SW 1271 (cell line): ENCODE measurements at places on chromosomes 4 and X.

- no peak for DNase-seq
These were observed 92.3 kb downstream of the REPS2 start for GRCh38 chrX:17038681-17039161.

GRCh38 chrX:48468693-48469691 is 1.1 kb downstream of the SLC38A5 start:
- no peak for DNase-seq

DNA sequence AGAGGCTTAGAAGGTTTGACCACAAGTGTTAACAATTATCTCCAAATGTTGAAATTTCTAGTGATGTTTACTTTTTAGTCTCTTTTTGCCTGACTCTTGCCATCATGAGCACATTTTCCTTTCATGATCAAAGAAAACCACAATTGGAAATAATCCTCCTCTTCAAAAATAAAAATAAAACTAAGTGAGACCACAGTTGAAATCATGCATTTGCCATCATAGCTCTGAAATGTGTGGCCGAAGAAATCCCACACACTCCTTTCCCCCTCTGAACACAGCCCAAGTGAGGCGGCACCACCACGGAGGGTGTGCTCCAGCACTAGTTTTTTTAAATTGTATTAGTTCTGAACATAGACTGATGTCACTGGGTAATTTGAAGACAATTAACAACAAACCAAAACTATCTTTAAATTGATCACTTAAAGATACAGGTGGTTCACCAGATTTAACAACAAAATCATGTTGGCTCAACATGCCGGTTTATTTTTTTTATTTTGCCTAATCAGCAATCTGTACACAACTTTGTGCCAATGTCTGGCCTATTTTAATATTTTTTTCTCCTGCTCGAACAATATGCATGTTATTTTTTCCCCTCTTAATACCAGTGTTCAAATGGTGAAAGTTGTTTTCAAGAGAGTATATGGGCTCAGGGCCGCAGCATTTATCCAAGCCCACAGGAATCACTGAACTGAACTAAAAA is 17.6 kb downstream of the APBB2 start:
- no peak for DNase-seq

DNA sequence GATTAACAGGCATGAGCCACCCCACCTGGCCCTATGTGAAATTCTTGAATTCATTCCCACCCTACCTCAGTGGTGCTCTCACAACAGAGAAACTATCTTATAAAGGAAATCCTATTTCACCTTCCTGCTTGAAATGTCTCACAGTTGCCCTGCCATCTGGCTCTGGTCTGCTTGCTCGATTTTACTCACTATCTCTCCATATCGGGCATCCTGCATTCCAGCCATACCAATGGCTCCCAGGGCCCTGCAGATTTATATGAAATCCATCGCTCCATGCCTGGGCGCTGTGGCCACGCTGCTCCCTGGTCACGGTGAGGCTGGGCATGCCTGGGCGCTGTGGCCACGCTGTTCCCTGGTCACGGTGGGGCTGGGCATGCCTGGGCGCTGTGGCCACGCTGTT is 15.8 kb downstream of the SORBS2 start:
- no peak for DNase-seq

GRCh38 chrX:38117485-38117884 is 103.2 kb downstream of the SRPX start:
- no peak for DNase-seq

GRCh38 chrX:96455078-96455477 is 229.6 kb upstream of the DIAPH2 start:
- no peak for DNase-seq

GRCh38 chr4:113248320-113248719 is 198.9 kb downstream of the ANK2 start:
- no peak for DNase-seq

GRCh38 chr4:7261087-7261486 is 68.7 kb downstream of the SORCS2 start:
- DNase-seq: no peak

- no peak for DNase-seq
These were observed 34.1 kb upstream of the TNIP3 start for GRCh38 chr4:121198251-121198650.

DNA sequence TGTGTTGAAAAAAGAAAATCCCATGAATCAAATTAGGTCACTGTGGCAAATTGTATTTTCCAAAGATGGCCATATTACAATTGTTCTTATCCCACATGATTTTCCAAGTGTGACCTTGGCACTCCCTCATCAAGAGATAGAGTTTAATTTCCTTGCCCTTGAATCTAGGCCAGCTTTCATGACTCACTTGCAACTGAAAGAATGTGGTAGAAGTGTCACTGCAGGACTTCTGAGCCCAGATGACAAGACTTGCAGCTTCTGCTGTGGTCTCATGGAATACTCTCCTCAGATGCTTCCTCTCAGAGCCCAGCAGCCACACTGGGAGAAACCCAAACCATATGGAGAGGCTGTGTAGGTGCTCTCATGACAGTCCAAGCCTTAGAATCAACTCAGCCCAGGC is 139.0 kb downstream of the ADAMTS3 start:
- DNase-seq: no peak

DNA sequence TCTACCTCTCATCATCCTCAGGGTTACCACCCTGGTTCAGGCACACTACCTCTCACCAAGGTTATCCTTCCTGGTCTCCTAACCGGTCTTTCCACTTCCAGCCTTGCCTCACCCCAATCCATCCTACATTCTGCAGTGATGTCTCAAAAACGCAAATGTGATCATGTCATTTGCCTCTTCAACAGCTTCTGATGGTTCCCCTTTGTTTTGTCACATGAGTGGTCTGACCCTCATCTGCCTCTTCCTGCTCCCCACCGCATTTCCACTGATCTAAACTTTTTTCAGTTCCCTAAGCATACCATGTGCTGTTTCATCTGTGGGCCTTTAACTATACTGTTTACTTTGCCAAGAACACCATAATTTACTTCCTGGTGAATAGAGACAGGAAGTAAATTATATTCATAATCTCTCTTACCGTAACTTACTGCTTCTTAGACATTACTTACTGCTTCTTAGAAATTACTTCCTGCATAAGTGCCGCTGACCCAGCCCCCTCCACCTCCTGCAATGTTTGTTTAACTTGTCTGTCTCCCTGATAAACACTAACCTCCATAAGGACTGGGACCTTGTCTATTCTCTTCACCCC is 27.1 kb upstream of the NSUN7 start:
- no peak for DNase-seq

DNA sequence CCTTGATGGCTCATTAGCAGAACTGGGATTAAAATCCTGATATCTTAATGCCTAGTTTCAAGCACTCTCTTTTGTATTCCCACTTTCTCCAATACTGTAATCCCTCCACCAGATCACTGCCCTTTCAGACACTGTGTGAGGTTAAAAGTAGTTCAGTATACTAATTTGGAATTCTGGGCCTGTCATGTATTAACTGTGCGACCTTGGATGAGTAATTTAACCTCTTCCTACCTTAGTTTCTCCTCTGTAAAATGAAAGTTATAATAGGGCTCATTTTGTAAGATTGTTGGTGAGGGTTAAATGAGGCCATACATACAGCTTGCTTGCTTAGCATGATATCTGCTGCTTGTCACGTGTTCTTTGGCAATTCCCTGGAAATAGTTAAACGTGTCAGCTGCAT is 207.3 kb upstream of the HS3ST1 start:
- DNase-seq: no peak

DNA sequence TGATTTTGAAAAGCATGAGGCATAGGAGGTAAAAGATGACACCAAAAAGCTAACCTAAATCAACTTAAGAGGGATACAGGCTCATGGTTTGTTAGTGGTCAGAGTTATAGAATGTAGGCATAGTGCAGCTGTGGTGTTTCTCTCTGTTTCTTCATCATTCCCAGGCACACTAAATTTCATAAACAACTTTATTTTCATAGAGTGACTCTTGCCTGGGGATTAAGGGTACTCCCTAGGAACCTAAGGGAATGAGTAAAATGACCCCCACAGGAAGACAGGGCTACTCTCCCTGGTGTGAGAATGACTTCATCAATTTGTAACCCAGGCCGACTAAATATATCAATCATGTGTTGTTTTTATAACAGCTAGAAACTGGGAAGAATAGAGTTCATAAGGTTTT is 11.1 kb downstream of the FABP2 start:
- DNase-seq: no peak

- no peak for DNase-seq
These were observed 1070.3 kb downstream of the STIM2 start for GRCh38 chr4:27930976-27931375.

GRCh38 chr4:11535333-11535732 is 106.6 kb upstream of the HS3ST1 start:
- DNase-seq: no peak

- DNase-seq: no peak
These were observed 67.4 kb upstream of the INPP4B start for GRCh38 chr4:142913461-142914030.

DNA sequence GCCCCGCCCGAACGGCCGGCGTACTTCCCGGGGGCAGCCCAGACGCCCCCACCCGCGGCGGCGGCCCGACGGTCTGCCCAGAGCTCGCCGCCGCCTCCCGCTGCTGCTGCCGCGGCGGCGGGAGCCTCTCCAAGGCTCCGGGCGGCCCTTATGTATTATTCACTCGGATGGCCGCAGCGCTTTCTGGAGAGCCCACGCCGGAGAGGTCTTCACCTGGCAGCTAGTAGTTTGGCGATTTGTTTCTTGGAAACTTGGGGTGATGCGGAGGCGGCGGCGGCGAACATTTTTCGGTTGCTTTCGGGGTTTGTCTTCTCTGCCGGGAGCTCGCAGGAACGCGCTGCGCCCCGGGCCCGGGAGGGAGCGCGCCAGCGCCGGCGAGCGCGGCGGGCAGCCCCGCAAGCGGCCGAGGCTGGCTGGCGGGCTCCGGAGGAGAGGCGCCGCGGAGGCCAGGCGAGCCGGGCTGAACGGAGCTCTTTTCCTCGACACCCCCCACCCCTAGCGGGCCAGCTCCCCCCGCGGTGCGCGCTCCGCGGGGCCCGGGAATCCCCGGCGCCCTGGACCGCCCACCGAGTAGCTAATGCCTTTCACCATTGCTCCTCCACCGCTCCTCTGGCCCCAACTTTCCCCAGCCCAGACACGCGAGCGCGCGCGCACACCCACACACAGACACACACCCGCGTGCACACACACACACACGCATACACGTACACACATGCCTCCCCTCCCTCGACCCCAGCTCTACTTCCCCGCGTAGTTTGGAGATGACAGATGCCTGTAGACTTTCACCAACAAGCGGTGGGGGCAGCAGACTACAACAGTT is 113.5 kb downstream of the DHX15 start:
- peak; percentile 32 for DNase-seq

- DNase-seq: no peak
These were observed 112.6 kb upstream of the MAPK10 start for GRCh38 chr4:86472377-86473019.

GRCh38 chr4:128942607-128943006 is 133.1 kb downstream of the JADE1 start:
- no peak for DNase-seq

DNA sequence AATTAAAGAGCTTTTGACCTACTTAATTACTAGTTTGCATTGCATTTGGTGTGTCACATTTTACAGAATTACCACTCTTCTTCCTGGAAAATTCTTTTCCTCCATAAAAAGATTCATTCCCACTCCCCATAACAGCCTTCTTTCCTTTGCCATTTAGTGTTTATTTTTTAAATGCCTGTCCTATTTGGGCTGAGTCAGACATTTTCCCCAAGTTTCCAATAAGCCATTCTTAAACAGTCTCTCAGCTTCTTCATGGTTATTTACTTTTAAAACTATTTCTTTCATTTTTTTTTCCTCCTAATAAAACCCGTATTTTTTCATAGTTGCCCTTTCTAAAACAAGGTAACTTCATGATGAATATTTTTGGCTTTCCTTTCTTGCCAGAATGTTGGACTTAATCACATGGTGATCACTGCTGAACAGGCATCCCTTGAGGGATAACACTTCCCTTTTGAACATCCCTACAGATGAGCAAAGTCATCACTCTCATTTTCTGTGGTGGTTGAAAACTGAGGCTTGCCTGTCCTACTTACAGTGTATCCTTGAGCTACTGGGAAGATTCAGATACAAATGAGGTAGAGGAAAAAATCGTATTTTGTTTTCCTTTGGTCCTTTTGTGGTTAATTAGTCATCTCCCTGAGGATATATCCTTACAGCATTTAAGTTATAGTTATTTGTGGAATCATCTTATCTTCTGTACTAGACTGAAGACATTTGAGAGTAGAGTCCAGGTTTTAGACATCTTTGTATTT is 520.5 kb upstream of the NR3C2 start:
- no peak for DNase-seq

DNA sequence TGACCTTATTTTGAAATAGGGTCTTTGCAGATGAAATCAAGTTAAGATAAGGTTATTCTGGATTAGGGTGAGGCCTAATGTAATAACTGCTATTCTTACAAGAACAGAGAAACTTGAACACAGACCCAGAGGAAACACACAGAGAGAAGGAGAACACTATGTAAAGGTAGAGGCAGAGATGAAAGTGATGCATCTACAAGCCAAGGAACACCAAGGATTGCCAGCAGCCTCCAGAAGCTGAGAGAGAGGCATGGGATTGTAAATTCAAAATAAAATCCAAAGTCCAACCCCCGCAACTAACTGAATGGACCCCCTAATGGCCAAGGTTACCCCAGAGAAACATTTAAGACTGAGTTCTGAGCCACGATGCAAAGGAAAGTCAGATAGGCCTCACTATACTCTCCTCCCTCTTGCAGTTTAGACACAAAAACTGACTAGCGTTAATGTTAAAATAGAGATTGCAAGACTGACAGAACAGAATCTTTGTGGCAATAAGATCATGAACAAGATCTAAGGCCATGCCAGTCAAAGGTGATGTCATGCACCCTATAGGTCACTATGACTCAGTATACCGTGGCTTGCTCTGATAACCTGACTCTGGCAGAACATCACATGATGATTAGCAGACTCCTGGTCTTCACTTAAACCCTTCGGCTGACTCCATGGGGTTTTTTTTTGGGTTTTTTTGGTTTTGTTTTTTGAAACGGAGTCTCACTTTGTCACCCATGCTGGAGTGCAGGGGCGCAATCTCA is 42.9 kb downstream of the DDX60L start:
- DNase-seq: no peak

- no peak for DNase-seq
These were observed 6.8 kb upstream of the VSIG4 start for GRCh38 chrX:66046612-66047235.

- DNase-seq: no peak
These were observed 863 bp downstream of the CPE start for GRCh38 chr4:165379678-165380064.

GRCh38 chr4:102754044-102754443 is 6.7 kb downstream of the MANBA start:
- no peak for DNase-seq
